Substantia nigra (tissue), 51 donors: ENCODE measurements at places on chromosomes 7 and 10.

- no peak for DNase-seq
Observed at GRCh38 chr10:78406648-78407008, 373.0 kb downstream of the RPS24 start.

DNA sequence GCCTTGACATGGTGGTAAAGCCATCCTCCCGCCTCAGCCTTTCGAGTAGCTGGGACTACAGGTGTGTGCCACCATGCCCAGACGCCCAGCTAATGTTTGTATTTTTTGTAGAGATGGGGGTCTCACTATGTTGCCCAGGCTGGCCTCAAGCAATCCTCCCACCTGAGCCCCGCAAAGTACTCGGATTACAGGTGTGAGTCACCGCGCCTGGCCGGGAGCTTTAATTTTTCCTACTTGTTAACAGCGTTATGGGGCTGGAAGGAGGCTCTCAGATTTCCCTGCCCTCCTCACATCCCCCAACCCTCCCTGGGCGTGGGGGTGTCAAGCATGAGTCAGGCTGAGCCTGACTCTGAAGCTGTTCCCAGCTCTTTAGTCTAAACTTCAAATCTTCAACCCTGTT lies 8.3 kb downstream of the ALKBH4 start:
- DNase-seq, result no peak

GRCh38 chr10:32054094-32054493 lies 2.1 kb downstream of the KIF5B start:
- no peak for DNase-seq

DNA sequence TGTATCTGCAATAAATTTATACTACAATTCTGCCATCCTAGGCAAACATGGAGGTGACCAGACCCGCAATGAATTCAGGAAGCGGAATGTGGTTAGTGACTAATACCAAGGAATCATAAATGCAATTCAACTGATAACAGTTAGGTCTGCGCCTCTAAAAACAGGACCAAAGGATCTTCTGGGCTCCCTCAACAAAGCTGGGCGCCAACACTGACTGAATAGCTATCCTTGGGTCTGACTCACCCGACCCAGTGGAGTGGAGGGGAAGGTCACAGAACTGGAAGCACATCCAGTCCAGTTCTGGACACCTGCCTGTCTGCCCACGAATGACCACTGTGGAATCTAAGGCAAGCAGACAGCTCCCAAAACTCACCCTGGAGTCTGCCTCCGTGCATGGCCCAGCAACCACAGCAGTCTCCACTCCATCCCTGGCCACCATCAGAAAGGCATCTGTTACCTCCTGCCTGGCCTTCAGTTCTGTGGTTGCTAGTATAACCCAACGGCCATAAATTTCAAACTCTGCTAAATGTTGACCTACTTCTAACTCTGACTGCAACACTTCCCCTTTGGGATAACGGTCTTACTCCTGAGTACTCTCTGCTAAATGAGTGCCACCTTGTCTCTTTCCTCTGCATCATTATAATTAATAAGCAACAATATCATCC lies 43.0 kb upstream of the DLX6 start:
- DNase-seq, result no peak

DNA sequence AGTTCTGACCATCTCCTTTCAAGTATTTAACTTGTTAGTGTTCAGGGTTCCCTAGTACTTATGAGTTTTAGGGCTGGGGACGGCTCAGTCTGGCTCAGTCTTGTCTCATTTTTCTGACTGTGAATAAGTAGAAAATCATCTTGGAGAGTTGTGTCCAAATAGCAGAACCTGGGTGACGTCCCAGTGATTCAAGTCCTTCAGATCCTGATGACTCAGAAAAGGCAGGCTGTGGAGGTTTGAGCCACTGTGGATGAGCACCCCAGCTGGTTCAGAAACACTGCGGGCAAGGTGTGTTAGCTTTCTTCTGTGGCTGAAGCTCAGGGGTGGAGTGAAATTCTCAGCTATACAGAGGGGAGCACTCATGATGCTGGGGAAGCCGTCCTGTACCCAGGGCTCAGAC lies 154.4 kb upstream of the NPY start:
- no peak for DNase-seq

DNA sequence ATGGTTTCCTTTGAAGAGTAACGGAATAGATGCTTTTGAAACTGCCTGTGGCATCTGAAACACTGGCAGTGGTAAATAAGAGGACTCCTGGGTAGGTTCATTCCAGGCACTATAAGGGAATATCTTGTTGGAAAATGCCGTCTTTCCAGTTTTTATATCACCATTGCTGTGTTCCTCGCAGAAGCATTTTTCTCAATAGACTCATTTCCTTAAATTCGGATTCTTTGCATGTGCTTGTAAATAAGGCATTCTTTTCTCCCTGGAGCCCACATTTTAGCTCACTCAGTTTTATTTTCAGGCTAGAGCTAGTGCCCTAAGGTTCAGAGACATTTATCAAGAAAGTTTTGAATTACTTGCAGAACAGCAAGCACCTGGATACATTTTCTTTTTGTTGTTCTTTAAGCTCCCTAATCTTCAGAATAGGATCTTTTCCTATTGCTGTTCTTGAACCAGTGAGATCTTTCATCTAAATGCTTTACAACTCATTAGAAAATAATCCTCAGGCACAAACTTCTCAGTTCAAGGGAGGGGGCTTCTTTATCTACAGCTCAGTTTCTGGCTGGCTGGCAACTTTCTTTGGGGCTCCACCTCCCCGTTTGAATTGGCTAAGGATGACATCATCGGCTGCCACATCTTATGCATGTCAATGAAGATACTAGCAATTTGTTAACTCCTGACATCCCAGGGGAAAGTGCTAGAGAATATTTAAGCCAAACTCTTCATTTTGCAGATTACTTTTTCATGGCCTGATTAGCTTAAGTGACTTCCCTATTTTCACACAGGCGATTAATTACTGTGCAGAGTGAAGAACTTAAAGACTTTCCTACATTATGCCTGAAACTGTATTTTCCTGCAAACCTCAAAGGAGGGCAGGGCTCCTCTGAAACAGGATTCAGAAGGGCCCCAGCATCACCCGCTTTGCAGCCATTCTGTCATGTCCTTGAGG lies 133.7 kb upstream of the RSU1 start:
- peak; percentile 20 for DNase-seq

- DNase-seq, result no peak
Observed at GRCh38 chr7:38160003-38160571, 18.0 kb upstream of the STARD3NL start.

GRCh38 chr10:19024611-19025010 lies 24.0 kb upstream of the MALRD1 start:
- DNase-seq, result no peak

GRCh38 chr7:113806633-113807327 lies 112.0 kb downstream of the PPP1R3A start:
- no peak for DNase-seq

DNA sequence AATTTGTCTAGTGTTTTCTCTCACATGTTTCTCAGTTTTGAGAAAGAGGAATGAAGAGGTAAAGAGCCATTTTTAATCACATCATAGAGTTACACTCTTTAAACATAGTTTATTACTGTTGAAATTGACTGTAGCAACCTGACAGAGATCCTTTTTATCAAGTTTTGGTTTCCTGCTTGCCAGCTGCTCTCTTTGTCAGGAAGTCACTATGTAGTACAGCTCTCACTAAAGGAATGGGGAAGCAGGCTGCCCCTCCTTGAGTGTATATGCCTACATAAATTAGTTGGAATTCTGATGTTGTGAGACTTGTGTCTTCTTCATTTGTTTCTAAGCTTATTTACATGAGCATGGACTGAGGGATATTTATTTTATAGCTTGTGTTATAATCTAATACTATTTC lies 1274.0 kb upstream of the CELF2 start:
- no peak for DNase-seq

DNA sequence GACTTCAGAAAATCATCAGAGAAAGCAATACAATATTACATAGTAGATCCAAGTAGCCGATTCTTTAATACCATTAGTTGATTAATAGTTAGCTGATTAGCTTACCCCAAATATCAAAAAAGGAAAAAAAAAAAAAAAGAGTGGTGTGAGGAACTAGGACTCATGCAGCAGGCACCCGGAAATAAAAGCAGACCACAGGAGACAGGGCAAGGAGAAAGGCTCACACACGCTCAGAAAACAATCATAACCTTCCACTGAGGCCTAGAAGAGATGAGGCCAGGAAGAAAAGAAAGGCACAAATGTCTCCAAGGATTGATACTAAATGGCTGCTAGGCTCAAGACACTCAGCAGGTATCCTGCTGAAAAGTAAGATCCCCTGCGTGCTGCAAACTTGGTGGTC lies 25.9 kb downstream of the TRDMT1 start:
- DNase-seq, result no peak

DNA sequence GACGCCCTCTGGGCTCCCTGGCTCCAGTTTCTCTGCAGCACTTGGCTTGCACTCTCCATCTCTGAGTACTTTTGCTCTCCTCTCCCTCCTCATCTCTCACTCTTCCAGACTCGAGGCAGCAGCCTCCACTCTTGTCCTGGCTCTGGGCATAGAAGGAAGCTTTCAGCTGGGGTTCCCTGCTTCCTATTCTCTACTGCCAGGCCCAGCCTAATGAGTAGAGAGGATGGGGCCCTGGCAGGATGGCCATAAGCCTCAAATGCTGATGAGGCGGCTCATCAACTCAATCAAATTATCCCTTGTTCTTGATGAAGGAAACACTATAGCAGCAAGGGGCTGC lies 55.8 kb downstream of the NEURL1 start:
- DNase-seq, result no peak

- no peak for DNase-seq
Observed at GRCh38 chr10:107152087-107152486, 12.4 kb downstream of the SORCS1 start.

DNA sequence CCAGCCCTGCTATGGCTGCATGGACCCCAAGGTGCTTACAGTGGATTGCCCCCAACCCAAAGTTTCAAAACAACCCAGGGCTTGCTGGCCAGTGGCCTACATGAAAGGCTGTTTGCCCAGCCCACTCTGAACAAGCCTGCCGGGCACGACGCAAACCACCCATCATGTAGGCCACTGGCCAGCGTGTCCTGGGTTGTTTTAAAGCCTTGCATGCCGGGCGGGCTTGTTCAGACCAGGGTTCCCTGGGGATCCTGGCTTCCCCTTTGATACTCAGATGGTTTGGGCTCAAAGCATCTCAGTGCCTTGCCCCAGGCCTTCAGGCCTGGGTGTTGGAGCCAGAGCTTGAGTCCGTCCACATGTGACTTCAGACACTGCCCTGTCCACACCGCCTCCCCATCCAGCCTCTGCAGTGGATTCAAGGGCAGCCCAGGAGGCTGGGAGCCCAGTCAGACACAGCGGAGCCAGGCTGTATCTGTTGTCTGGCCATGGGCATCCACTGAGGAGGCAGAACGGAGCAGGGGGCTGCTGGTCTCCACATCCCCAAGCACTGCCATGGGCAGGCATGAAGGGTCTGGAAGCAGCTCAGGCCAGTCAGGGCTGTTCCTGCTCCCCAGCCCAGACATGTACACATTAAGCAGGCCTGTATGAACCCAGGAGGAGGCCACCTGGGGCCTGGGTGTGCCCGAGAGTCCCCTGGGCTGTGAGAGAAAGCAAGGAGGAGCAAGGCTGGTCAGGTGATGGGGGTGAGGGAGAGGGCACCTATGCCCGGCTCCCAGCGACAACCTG lies 4.0 kb upstream of the ADIRF start:
- no peak for DNase-seq

DNA sequence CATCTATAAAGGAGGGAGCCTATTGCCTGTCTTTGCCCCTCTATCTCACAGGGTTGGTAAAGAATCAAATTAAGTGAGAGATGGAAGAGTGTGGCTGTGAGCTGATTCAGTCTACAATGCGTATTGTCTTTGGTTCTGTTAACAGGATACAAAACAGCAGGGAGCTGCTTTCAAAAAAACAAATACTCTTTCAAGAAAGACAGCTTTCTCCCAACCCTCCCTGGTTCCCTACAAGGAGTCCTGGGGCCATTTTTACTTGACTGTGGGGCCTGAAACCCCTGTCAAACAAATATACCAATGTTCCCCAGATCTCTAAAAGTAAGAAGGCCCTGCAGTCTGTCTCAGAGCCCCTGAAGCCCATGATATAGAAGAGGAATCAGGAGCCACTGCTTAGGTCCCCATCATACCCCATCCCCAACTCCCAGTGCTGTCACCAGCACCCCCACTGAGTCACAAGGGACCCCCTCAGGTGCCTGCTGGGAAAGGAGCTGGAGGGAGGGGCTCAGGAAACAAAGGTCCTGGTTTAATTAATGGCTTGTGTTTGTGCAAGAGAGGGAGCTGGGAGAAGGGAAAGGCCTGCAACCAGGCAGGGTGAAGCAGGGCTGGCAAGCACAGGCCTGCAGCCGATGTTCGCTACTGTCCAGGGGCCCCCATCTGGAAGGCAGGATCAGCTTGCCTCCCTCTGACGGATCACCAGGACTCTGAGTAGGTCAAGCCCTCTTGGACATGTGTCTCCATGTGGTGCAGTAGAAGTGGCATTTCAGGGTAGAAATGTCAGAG lies 182.0 kb upstream of the GHITM start:
- no peak for DNase-seq

GRCh38 chr7:7563269-7563668 lies 3.4 kb upstream of the MIOS start:
- no peak for DNase-seq

DNA sequence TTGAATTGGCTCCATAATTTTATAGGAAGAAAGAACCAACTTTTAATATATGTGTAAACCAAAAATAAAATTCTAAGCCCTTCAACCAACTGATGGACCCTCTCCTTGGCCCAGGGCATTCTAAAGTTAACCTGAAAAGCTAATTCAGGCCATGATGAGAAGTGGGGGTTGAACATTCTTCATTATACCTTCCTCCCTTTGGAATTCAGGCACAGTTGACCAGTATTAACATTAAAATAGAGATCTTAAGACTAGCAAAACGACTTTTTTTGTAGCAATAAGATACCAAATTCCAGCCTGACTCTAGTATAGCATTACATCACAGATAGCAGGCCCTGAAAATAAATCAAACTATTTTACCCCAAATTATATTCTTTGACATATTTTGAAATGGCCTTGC lies 173.2 kb downstream of the PLPP4 start:
- DNase-seq, result no peak

DNA sequence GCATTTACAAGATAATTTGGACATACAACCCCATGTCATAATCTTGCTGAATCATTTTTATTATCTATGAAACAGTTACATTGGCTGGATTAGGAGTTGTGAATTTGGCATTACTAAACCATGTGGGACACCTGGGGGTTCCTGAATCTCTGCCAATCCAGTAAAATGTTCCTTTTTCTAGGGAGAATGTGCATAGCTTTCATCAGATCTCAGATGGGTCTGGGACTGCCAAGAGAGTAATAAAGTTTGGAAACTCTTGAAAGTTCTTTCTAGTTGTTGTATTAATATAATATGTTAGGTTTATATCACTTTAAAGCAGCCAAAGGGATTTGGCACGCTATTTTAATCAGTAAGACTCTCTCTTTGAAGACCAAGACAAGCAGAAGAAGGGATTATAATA lies 62.7 kb downstream of the SEMA3E start:
- DNase-seq, result no peak

GRCh38 chr10:19412531-19412930 lies 363.9 kb downstream of the MALRD1 start:
- no peak for DNase-seq
